ENCODE measurements at places on chromosomes 7 and 10.

DNA sequence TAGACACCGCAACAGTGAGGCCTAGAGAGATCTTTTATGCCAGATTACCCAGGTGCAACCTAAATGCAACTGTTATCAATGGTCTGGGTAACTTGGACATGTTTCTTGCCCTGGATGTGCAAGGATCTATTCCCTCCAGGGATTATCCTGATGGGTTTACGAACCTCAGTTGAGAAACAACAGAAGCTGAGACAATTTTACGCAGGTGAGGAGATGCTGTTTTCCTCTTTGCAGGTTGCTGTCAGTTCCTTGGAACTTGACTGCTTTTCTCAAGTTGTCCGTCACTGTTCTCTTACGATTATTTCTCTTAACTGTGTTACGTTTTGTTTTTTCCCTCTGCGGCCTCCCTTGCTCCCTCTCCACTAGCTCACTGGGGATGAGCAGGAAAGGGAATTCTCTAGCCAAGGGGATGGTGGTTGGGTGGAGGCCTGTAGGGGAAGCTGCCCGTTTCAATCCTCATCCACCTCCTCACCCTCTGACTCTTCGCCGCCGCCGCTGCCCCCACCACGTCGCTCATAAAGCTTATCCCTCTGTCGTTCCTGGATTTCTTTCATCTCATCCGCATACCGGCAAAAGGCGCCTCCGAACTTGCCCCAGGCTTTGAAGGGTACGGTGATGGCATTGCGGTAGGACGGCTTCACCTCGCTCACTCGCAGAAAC, 1.2 kb downstream of the PURB start:
- no peak for DNase-seq

DNA sequence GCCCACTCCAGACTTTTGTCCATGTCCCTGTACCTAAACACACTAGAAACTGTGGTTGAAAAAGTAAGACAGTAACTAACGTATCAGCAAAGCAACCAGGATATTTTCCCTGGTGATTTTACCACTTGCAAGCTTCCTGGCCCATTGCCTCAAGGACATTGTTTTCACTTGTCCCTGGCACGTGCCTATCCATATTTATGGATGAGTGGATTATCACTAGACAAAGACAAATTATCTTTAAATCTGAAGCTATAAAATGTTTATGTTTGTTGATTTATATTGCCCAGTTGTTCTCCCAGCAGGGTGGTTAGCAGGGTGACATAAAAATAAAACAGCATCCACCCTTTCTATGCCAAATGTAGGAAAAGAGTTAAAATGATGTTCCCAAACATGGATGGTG, 93.2 kb upstream of the STEAP1 start:
- no peak for DNase-seq

GRCh38 chr7:72055426-72055825, 356.7 kb downstream of the CALN1 start:
- no peak for DNase-seq

GRCh38 chr7:83677180-83677866, 28.4 kb upstream of the SEMA3E start:
- no peak for DNase-seq

DNA sequence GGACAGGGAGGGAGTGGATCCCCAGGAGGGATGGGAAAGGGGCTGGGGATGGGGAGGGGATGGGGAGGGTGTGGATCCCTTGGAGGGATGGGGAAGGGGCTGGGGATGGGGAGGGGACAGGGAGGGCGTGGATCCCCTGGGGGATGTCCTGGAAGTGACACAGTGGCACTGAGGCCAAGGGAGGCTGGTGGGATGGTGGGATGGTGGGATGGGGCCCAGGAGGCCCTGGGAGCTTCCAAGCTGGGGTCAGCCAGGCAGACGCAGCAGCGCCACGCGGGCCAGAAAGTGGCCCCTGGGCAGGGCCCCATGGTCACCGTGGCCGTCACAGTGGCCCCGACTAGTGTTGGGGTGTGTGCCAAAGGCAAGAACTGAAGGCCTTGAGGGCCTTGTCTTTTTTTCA, 67.8 kb downstream of the INPP5A start:
- no peak for DNase-seq

GRCh38 chr10:121624836-121625486, 26.7 kb upstream of the FGFR2 start:
- no peak for DNase-seq

- DNase-seq = no peak
Measured at GRCh38 chr7:26937939-26938623, 73.7 kb upstream of the SKAP2 start.

GRCh38 chr7:6153646-6154541, 118.5 kb downstream of the CYTH3 start:
- no peak for DNase-seq

DNA sequence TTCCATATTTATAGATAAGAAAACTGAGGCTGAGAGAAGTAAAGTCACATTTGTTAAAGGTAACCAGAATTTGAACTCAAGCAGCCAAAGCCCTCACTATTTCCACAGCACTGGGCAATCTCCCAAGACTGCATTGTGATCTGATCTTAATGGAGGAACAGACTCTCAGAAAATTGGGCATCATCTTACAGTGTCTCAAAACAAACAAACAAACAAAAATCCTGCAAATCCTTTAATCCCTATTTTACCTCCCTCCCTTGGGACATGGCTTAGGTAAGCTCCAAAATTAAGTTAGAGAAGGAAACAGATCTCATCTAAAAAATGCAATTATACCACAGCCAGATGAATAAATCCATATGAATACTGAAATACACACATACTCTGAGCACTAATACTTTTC, 57.5 kb downstream of the FHIP2A start:
- DNase-seq = no peak

DNA sequence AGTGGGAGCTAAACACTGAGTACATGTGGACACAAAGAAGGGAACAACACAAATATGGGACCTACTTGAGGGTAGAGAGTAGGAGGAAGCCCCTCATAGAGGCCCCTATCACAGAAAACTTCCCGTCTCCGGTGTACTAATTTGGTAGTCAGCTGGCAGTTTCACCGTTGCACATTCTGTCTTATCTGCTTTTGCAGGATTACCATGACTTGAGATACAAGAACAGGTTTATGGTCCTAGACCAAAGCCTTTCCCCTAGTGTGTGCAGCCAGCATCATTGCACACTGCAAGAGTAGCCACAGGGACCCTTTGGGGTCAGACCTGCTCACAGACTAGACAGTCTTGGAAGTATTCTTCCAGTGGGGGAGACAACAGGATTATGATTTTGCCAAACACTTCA, 5.9 kb upstream of the IFIT1B start:
- no peak for DNase-seq

GRCh38 chr10:96496281-96496925, 17.3 kb downstream of the TLL2 start:
- no peak for DNase-seq
